Stimulated activated CD4-positive, alpha-beta T cell treated with anti-CD3 and anti-CD28 coated beads, TNF-alpha, amount 100 ng/mL, for 24 hours (primary cell): ENCODE measurements at places on chromosomes 3 and 15.

DNA sequence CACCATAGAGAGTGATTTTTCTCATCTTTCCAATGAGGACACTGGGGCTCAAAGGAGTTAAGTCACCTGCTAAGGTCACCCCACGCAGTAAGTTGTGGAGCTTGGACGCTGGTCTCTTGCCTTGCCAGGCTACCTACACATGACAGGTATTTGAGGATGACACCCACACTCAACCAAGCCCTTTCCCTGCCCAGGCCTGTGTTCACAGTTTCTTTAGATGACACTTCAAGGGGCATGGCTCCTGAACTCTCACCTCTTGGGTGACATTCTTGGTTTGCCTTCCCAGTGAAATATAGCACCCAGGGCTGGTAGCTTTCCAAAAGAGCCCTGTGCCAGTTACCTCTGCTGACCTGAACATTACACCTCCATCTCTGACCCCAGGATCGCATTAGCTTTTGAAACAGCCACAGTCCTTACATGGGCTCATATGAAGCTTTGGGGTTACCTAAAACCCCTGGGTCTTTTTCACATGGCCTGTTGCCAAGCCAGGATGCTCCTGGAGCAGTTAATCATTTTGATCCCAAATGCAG lies 148.0 kb downstream of the RPLP1 start:
- DNase-seq, result no peak

DNA sequence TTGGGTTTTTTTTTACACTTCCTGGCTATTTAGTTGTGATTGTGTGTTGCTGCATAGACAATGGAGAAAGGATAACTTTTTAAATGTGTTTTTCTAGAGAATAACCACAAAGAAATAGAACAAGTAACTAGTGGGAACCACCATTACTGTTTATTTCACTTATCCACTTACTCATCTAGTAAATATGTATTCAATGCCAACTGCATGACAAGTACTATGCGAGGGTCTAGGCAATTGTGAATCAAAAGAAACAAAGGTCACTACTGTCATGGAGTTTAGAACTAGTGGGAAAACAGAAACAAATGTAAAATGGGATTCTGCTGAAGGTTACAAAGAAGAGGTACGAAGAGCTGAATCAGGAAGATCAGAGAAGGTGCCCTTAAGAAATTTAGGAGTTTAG lies 600.9 kb upstream of the ROBO2 start:
- no peak for DNase-seq

DNA sequence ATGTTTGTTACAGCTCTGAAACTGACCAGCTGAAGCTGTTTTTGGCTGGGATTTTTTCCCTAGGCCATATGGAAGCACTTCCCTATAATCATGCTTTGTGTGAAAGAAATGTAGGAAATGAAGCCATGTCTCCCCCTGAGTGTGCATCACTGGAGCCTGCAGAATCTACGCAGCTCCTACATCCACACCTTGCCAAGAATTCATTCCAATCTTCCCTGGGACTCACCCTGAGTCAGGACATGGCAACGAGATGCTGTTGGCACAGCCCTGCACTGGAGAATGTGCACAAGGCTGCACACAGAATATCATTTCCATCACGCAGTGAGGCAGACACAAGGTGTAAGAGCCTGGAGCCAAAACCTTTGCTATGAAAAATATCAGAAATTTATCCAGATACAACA lies 189.5 kb downstream of the ADAMTSL3 start:
- DNase-seq, result no peak

GRCh38 chr3:150327678-150328653 lies 80.1 kb upstream of the TSC22D2 start:
- no peak for DNase-seq

DNA sequence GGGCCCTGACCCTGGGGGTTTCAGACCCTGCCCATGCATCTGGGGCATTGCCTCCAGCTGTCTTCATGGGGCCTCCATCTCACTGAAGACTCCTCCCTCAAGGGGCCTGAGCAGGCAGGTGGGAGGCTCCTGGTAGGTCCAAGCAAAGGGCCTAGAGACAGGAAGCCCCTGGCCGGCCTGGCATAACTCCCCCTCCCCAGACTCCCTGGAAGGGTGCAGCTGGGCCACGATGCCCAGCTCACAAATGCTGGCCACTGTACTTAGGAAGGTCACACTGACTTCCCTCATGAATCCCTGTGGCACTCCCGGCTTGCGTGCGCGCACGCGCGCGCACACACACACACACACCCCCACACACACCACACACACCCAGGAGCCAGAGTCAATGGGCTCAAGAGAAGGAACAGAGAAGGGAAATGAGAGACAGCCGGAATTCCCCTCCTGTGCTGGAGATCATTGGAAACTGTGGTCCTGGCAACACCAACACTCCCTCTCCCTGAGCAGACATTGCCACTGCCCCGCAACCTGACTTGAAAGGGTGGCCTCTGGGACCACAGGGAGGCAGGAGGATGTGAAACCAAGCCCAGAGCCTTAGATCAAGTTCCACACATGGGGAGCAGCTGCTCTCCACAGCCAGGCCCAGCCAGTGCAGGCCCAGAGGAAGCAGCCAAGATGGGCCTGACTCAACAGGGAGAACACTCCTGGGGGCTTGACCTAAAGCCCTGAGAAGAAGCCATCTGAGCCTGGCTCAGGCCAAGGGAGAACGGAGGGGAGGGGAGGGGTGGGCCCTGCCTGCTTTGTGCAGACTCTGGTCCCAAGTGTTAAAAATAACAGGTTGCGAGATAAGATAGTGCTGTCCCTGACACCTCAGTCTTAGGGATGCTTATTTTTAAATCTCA lies 69.7 kb downstream of the SCN5A start:
- DNase-seq, result no peak

DNA sequence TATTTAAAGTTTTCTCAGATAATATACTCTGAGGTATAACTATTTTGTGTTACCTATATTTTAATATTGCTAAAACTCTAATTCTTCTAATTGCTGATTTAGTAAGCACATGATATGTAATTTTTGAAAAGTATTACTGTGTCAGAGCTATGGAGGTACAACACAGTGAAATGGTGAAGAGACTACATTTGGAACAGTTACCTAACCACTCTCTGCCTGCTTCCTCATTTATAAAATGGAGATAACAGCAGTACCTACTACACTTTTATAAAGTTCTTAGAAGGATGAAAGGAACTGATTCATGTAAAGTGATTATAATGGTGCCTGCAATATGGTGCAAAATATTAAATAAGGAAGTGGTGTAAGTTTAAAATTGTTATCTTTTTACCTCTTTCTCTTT lies 16.3 kb upstream of the NEK10 start:
- no peak for DNase-seq

GRCh38 chr3:156175570-156175969 lies 55.2 kb downstream of the KCNAB1 start:
- DNase-seq, result no peak

DNA sequence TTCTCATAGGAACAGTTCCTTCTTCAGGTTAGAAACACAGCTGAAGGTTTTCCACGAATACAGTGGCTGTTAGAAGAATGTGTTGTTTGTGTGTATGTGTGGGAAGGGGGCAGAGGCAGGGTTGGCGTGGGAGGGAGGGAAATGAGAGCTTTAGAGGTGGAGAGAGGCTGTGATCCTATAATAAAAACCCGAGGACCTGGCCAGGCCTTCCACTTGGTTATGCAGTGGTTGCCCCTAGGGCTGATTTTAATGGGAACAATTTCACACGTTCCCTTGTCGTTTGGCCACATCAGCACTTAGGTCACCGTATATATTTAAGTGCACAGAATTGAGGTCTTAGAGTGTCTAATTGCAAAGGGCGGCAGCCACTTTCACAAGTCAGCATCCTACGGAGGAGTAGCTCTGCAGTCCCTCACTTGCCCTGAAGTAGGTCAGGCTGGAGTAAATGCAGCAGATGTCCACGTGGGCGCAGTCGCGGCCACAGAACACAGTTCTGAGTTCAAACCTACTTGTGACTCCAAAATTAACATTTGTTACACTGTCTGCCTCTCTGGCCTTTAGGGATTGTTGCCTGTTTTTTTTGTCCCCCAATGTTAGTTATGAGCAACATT lies 85.6 kb downstream of the PDCD6IP start:
- DNase-seq, result no peak

DNA sequence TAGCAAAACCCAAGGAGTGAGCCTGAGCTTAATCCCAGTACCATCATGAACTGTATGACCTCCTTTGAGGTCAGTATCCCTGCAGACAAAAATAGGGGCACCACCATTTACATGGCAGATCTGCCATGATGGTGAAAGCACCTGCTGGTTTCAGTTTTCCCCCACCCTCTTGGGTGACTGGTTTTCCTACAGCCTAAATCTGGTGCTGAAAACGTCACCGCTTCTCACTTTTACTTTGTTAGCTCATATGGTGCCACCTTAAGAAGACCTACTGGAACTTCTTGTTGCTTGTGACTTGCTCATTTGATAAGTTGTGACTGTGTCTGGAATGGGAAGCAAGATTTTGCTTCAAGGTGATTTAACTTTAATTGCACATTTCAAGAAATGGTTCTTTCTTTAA lies 5.1 kb downstream of the PPP1R2 start:
- no peak for DNase-seq

GRCh38 chr15:71187526-71187925 lies 72.3 kb downstream of the THSD4 start:
- no peak for DNase-seq

DNA sequence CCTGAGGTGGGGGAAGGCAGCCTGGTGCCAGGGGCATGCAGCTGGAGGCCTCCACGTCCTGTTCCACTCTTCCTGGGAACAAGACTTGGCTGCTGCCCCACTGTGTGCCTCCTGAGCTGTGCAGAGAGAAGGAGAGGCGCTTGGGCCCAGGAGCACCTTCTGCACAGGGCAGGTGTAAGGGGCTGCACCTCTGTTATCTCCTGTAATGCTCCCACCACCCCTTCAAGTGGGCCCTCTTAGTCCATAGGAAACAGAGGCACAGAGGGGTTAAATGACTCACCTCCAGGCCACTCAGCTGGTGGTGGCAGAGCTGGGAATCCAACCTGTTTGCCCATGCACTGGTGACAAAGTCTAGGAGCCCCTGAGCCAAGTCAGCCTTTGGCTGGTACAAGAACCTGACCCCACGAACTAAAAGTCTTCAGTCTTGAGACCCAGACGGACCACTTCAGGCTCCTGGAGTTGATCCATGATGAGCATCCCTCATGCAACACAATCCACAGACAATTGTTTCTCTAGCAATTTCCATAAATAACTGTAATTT lies 93.2 kb downstream of the IQSEC1 start:
- DNase-seq, result no peak

GRCh38 chr3:119333773-119334509 lies 39.8 kb downstream of the ARHGAP31 start:
- DNase-seq, result no peak

GRCh38 chr3:43892061-43892460 lies 201.3 kb downstream of the ABHD5 start:
- DNase-seq, result no peak

DNA sequence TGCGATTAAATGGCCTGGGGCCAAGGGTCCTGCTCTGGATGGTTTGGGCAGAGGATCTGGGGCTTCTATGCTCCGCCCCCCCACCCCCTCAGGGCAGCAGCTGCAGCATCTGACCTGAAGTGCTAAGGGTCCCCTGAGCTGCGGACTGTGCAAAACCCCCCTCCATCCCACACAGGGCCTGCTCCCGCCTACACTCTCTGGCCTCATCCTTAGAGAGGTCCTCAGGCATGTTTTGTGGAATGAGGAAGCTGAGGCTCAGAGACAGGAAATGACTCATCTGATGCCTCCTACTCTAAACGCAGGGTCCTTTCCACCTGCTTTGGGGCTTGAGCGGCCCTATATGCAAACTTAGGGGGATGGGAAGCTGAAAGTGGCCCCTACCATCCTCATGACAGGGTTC lies 59.5 kb upstream of the CTSH start:
- DNase-seq, result no peak

DNA sequence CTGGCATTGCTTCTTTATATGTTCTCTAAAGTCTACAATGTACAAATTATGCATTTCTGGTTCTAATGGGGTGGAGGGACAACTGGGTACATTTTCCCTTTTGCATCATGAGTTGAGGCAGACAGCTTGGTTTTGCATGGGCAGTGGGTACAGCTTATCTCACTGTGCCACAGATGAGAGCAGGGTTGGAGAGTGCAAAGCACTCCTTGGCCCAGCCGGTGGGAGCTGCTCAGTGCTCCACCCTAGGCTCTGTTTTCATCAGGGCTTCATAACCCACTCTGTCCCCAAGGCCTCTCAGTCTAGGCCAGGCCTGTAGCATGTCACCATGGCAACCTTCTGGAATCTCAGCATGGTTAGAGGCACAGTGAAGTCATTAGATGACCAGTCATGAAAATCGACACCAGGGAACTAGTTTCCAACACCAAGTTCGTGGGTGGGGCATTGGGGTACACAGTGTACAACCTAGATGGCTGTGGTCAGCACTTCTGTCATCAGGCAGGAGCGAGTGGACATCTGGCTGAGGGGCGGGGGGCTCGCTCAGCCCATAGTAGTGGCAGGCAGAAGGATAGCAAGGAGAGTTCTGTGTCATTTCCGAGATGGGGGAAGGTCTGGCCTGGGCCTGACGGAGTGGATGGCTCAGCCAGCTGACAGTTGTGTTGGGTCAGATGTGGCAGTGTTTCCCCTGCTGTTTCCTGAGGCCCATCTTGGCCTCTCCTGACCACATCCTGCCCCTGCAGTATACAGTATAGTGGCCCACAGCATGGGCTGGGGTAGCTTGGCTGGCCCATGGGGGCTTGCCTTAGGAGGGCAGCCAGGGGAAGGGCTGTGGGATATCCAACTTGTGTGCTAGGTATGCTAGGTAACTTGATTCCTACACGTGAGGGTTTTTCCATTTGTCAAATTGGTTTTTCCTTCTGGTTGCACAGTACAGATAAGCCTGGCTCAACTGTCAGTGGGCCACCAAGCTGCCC lies 75.7 kb upstream of the PRR23C start:
- no peak for DNase-seq

GRCh38 chr3:89571298-89571697 lies 463.9 kb downstream of the EPHA3 start:
- no peak for DNase-seq

DNA sequence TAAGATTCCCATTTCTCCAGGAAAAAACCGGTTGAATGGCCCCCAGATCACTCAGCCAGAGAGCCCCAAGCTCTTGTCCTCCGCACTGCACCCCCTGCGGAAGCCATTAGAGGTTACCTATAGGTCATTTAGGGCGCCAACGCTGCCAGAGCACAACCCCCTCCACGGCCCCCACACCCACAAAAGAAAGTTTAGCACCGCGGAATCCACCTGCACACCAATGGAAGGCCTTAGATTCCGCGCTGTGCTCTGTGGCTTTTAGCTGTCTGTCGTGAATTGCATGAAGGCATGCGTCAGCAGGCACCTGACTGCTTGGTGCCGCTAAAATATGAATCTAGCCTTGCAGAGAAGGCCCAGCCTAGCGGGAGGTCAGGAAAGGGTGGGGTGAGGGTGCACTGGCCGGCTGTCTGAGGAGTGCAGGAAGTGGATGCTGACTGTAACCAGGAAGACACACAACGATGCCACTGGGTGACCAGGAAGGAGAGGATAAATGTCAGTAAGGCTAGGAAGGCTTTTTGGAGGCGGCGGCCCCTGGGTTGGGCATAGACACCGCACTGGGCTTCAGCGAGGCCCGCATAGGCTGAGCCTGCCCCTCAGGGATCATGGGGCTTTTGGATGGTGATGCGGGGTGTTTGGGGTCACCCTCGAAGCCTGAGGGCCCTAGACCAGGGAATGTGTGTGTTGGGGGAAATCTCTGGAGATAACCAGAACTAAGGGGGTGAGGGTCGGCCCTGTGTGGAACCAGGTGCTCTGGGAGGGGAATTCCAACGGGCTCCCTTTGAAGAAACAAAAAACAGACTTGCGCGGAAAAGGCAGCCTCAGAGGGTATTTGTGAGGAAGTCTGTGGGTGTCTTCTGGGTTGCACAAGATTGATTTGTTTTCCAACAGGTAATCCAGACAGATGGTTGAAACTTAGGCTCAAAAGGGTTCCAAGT lies 976 bp upstream of the NUP210 start:
- DNase-seq, result peak; percentile 47
